ENCODE measurements at places on chromosomes 4 and X.

DNA sequence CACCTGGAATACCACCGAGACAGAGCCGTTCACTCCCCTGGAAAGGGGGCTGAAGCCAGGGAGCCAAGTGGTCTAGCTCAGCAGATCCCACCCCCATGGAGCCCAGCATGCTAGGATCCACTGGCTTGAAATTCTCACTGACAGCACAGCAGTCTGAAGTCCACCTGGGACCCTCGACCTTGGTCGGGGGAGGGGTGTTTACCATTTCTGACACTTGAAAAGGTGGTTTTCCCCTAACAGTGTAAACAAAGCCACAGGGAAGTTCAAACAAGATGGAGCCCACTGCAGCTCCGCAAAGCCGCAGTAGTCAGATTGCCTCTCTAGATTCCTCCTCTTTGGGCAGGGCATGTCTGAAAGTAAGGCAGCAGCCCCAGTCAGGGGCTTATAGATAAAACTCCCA lies 243.2 kb downstream of the RASL11B start:
- no peak for DNase-seq

GRCh38 chr4:47577779-47578553 lies 92.9 kb downstream of the ATP10D start:
- DNase-seq = no peak

- DNase-seq = no peak
Measured at GRCh38 chr4:11072463-11072862, 356.2 kb downstream of the HS3ST1 start.

DNA sequence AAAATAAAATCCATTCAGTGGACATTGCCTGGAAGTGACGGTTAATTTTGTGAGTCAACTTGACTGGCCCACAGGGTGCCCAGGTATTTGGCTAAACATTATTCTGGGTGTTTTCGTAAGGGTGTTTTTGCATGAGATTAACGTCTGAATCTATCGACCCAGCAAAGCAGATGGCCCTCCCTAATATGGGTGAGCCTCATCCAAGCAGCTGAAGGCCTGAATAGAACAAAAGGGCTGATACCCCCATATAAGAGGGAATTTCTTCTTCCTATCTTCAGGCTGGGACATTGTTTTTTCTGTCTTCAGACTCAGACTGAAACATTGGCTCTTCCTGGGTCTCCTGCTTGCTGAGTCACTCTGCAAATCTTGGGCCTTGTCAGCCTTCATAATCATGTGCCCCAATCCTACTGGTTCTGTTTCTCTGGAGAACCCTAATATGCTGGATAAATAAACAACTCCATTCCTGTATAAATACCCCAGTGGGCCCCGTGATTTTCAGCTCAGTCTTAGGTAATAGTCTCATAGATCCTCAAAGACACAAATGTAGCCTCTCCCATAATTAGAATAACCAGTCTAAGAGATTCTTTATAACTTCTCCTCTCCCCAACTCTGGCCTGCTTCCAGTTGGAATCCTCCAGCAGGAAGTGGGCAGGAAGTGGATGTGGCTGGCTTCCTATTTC lies 33.1 kb upstream of the DDX3X start:
- DNase-seq = no peak

GRCh38 chr4:169267070-169267469 lies 3.7 kb downstream of the SH3RF1 start:
- DNase-seq = no peak

- no peak for DNase-seq
Measured at GRCh38 chr4:138616775-138617174, 374.6 kb upstream of the SLC7A11 start.

- no peak for DNase-seq
Measured at GRCh38 chrX:19581786-19582185, 66.5 kb upstream of the MAP3K15 start.

Data from T-helper 17 cell (primary cell).